ENCODE measurements at places on chromosomes 5 and 9.
A peak's percentile ranks its signal among the peaks of the same experiment; 100 is the strongest.

- DNase-seq, result no peak
Measured at GRCh38 chr5:147631428-147632003, 121.6 kb upstream of the DPYSL3 start.

DNA sequence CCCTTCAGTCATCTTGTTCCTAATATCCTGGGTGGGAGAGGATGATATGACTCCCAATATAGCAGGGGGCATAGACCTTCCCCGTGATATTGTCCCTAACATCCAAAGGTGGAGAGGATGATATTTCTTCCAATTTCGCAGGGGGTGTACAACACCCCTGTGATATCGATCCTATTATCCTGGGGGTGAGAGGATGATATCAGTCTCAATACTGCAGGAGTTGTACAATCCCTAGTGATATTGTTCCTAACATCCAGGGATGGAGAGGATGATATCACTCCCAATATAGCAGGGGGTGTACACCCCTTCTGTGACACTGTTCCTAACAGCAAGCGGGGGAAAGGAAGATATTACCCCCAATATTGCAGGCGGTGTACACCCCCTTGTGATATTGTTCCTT, 122.6 kb downstream of the TMEM38B start:
- no peak for DNase-seq

GRCh38 chr9:92308893-92309292, 15.4 kb upstream of the IARS1 start:
- no peak for DNase-seq

GRCh38 chr5:30765227-30765626, 428.3 kb upstream of the CDH6 start:
- DNase-seq, result no peak

DNA sequence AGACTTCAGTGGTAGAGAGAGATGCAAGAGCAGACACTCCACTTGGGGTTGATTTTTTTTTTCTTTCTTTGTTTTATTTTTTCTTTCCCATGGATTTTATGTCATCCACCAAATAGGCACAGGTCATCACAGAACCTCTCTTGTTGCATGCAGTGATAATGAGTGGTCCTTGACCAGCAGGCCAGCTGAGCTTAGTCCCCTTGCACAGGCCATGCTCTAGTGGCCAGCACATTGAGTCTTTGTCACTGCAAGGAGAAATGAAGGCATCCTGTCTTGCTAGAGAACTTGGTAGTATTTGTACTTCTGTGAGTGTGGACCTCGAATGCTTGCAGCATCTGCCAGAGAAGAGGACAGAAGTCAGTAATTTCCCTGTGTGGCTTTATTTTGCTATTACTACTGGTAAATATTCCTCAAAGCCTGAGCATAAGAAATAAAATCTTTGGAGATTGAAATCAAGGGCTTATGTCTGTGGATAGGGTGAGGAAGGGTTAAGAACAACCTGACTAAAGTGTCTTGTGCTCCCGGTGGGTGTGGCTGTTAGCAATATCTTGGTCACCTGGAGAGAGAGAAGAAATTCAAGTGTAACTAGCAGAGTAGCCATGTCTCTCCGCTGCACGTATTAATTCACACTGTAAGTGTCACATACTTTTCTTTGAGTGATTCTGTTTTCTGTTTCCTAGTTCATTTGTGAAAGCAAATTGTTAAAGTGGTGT, 45.3 kb upstream of the NCS1 start:
- no peak for DNase-seq

DNA sequence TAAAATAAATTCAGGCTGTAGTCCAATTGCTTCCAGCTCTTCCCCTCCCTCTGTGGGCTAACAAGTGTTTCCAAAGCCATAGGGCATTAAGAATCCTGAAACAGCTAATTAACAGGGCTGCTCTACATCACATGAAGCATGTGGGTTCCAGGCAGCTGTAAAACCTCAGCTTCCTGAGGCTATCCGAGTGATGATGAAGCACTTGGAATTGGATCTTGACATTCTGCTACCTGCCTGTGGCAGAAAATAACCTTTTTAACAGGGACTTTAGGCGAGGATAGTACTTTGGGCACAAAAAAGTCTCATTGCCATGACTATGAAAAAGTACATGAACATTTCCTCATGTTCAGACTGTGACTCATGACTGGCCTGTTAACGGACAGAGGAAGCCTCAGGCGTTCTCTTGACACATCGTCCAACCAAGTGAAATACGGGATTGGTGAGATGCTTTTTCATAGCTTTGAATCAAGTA, 107.2 kb downstream of the PDE4D start:
- no peak for DNase-seq

GRCh38 chr5:126055348-126055729, 367.9 kb upstream of the GRAMD2B start:
- DNase-seq, result no peak

- DNase-seq, result no peak
Measured at GRCh38 chr9:136538599-136539426, 7.0 kb downstream of the NOTCH1 start.

- no peak for DNase-seq
Measured at GRCh38 chr9:83245979-83246659, 183.2 kb upstream of the RASEF start.

DNA sequence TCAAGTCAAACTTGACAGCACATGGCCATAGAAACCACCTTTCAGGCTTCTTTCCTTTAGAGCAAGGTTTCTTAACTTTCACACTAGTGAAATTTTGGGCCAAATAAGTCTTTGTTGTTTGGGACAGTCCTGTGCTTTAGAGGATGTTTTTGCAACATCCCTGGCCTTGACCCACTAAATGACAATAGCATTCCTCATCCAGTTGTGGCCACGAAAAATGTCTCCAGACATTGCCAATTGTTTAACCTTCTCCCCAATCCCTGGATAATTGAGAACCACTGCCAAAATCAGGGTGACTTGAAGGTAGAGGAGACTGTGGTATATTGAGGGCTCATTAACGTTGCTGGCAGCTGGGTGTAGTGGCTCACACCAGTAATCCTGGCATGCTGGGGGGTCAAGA, 72.0 kb downstream of the ALDH1A1 start:
- DNase-seq, result no peak

DNA sequence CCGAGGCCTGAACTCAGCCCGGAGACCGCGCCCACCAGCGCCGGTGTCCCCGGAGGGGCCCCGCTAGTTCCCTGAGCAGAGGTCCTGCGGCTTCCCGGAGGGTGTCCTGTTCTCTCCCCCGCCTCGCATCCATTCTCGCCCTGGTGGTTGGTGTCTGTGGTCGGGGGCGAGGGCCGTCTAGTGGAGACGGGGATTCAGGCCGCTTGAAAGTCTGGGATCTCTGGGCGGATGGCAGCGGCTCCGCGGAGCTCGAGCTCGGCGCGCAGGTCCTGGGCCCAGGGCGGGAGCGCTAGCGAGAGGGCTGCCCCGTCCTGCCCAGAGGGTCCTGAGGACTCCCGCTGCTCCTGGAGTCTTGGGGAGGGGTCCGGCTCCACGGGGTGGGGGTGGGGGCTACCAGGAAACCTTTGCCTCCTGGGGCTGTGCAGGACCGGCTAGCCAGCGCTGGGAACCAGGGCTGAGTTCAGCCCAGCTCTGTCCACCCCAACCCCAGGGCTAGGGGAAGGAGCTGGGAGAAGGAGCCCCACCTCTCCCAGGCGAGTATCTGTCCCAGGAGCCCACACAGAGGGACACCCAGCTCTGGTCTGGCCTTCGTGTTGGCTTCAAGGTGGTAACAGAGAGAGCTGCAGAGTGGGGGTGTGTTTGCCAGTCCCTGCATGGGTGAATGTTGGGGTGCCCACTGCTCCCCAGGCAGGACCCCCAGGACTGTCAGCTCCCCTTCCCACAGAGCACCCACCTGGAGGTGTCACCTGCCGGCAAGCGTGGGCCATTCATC, 4.0 kb downstream of the TOR4A start:
- no peak for DNase-seq

GRCh38 chr5:55597014-55597981, 62.5 kb upstream of the PLPP1 start:
- no peak for DNase-seq

DNA sequence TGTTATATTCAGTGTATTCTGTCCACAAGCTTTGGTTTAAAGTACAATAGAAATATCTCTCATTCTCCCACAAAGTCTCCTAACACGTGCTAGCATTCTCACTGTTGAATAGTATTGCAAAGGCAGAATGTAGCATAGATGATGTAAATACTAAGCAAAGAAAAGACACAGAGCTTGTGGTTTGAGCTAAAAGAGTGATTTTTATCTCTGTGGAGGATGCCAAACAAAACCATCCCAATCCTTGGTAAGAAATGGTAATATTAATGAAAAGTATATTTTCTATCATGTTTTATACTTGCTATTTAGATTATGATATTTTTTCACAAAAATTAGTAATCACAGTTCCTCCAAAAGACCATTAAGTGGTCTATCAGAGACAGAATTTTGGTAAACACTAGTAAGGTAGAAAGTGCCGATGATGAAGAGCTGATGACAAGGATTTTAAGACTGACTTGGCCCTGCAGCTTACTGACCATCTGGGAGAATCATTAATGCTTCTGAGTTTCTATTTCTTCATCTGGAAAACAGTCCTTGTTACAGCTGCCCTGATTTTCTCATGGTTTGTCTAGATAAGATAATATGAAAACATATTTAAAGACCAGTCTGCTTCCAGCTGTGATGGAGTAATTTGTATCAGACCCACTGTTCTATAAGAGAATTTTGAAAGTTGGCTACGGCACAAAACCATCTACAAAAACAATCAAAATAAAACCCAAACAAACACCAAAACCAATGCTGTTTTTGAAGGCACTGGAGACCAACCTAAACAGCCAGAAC, 510.2 kb downstream of the SPATA31D1 start:
- no peak for DNase-seq

DNA sequence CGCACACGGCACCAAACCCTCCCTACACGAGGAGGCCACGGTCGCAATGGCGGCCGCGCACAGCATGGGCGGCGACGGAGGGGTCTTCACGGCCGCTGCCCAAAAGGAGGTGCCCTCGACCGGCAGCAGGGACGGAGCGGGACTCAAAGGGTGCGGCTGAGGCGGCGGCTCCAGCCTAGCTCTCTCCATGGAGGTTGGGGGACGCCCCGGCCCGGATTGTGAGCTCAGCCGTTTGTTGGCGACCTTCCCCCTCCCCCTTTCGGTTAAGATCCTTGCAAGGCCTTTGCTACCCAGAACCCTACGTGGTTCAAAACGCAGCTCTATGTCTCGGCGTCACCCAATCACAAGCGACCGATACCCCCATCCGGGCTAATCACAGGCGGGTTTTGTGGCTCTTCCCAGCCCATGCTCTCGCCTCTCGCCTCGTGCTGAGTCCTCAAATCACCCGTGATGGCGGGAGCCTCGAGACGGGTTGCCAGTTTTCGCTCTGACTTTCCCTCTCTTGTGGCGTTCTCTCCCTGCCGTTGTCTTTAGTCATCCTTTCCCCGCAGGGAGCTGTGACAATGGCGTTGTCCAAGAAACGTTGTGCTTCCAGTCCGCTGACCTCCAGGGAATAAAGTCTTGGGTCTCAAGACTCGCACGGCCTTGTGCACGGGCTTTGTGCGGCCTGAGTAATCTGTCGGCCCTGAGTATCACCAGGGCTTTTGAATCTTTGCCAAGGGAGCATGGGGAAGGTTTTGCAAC, 19.5 kb downstream of the C5orf52 start:
- DNase-seq, result no peak

DNA sequence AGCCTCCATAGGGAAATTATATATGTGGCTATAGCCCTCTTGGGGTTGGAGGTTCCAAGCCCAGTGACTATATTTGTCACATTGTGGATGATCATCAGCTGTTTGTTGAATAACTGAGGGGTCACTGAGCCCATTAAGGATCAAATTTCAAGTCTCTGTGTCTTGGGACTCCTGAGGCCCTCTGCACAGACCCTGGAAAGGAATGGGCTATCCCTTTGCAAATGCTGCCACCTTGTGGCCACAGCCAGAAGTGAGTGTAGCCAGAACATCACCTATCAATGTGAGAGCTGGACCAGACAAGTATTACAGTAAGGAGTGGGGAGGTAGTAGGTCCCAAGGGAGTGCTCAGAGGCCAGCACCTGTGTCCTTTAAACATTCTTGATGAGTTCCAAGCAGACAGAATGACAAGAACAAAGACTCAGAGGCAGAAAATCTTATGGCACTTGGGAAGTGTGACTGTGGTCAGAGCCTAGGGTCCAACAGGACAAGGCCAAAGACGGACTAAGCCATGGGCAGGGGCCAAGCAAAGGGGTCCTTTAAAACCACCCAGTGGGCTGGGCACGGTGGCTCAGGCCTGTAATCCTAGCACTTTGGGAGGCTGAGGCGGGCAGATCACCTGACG, 8.2 kb downstream of the RPP25L start:
- peak; percentile 23 for DNase-seq

- no peak for DNase-seq
Measured at GRCh38 chr5:74963407-74963806, 89.0 kb downstream of the GCNT4 start.

GRCh38 chr5:130324953-130325671, 420.8 kb downstream of the CHSY3 start:
- DNase-seq, result no peak

- DNase-seq, result peak; percentile 33
Measured at GRCh38 chr9:113578882-113579282, 115.4 kb downstream of the RGS3 start.

- no peak for DNase-seq
Measured at GRCh38 chr5:89721931-89722330, 687.6 kb downstream of the CETN3 start.

DNA sequence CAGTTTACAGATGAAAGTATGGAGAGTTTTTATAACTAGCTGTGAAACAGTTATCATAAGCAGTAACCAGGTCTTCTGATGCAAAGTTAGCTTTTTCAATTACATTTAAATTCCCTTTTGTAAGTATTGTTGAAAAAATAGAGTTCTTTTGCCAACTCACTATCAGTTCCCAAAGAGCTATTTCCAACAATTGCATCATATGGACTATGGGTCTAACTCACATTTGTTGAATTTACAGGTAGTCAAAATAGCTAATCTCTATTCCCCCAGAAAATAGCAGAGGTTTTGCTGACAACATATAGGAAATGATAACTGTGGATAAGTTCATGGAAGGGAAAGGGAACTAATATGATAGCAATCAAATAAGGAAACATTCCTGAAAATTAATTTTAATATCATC, 1.4 kb downstream of the SPINK1 start:
- DNase-seq, result no peak

DNA sequence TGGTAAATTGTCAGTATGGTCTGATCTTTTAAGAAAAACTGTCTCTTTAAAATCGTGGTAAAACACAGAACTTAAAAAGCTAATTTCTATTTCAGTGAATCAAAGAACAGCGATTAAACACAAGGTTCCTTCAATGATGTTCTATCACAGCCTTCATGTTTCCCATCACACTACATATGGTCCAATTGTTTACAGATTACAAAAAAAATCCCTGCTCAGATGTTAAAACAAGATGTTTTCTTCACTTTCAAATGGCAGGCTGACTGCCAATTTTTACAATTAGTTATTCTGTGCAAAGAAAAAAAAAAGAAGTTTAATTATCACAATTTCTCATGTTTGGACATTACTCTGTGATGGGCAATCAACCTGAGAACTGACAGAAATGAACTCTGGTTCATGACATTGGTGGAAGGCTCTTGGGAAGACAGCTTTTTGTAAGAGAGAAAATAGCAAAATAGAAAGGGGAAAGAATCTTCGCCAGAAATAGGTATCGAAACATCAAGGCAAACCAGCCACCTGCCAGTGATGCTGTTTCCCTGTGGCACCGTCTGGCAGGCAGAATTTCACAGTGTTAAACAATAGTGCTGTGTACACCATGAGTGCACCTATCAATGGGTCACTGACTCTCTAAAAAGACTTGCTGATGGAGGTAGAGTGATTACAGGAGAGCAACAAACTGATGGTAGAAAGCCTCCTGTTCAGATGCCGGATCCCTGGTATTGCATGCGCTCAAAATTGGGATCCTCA, 1020.0 kb upstream of the ARRDC3 start:
- no peak for DNase-seq

Measured in NCI-H510A (cell line).